ENCODE measurements at places on chromosomes 12 and 14.

DNA sequence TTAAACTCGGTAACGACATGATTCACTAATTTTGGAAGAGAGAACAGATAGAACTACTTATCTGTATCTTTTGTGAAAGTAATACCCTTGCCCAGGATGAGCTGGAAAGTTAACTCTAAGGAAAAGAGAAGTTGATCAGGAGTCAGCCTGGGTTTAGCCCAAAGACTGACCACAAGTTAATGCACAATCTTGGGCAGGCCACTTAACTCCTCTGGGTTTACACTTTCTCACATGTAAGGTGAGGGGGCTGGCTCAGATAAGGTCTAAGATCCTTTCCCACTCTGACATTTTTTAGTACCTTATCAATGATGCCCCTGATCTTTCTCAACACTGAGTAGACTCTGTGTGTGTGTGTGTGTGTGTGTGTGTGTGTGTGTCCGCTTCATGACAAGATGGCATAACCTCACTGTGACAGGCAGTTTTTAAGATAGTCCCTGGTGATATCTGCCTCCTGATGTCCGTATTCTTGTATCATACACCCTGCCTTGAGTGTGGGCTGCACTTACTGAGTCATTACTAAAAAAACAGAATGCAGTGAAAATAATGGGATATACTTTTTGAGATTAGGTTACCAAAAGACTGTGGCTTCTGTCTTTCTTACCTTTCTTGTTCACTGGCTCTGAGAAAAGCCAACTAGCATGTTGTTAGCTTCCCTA, 56.2 kb upstream of the CCDC198 start:
- no peak for DNase-seq

DNA sequence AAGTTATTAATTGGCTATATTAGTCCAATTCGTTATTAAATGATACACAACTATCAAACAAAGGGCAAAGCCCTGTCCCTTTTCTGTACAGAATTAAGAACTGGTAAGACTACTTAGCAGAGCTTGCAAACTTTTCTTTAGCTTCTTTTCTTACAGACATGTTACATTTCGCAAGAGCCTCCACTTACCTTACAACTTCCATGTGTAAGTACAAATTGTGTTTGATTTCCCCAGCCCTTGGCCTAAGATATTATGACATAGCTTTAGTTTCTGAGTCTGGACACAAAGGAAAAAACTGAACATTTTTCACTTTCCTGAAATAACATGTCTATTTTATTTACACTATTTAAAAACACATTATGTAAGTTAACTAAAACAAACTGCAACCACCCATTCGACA, 1.7 kb downstream of the ATF7 start:
- DNase-seq = no peak

DNA sequence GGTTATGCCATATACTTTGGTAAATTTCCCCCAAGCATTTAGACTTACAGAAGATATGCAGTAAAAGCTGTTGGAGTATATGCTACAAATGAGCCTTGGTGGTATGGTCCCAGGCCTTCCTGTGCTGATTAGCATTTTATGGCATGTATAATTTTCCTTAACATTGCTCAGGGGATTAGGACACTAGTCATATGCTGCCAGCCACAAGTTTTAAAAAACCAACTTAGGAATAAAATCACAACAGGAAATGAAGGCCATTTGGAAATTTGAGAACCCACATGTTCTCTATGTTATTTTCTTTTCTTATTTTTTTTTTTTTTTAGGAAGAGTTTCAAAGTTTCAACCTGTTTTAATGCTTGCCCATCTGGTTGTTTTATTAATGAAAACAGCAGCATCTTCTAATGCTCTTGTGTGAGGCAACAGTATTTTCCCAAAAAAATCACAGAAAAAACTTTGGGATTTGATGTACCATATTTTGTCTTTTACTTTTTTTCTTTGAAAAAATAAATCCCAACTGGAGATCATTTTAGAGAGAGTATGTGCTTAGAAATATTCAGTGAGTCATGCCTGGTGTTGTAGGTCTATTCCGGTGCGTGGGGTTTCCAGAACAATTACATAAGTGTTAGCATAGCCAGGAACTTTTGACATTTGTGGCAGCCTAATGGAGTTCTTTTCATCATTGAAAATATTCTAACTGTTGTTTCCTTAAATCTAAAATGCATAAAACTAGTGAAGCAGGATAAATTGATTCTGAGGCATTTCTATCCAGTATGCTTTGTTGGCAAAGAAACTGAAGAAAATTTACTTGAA, 21.7 kb upstream of the DUSP6 start:
- no peak for DNase-seq

DNA sequence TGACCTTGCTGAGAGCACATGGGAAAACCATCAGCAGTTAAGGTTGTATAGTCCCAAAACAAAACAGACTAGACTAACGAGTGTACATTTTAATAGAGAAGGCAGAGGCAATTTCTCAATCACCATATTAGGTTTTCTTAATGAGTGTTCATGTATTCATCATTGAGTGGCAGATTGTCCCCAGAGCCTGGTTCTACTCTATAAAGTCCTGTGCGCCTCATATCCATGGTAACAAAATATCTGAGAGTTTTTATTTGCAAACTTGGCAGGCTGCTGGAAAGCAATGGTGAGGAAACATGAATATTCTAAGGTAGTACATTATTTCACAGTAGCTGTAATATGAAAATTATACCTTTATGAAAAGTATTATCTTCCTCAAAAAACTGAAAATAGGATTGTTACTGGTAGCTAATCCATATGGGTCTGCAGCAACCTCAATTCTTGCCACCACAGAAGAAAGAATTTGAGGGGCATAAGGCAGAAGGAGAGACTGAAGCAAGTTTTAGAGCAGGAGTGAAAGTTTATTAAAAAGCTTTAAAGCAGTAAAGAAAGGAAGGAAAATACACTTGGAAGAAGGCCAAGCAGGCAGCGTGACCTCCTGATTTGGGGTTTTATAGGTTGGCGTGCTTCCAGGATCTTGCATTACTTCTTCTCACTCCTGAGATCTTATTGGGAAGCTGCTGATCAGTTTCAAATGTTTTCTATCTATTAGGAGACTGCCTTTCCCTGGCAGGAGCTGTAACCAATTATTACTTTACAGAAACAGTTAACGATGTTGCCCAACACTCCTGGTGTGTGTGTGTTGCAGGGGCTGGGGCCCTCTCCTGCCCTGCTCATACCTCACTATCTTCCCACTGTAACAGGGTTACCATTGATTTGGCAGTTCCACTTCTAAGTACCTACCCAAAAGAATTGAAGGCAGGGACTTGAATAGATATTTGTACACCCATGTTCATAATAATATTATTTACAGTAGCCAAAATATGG, 154.0 kb upstream of the NUDT4 start:
- DNase-seq = no peak

DNA sequence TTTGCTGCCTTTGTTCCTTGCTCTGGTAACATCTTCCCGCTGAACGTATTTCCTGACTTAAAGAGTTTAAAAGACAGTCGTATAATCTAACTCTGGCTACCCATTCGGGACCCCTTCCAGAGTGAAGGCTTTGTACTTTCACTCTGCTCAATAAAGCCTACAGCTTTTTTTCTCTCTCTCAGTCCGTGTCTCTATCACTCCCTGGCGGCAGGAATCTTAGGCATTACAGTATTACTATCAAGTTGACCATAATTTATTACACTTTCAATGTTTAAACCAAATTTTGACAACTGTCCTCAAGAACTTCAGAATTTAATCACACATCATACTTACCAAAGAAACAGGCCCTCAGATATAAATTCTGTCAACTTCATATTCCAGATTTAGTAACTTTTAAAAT, 967.9 kb downstream of the FSCB start:
- DNase-seq = no peak

- no peak for DNase-seq
Observed at GRCh38 chr12:42757624-42758119, 168.1 kb upstream of the PRICKLE1 start.

DNA sequence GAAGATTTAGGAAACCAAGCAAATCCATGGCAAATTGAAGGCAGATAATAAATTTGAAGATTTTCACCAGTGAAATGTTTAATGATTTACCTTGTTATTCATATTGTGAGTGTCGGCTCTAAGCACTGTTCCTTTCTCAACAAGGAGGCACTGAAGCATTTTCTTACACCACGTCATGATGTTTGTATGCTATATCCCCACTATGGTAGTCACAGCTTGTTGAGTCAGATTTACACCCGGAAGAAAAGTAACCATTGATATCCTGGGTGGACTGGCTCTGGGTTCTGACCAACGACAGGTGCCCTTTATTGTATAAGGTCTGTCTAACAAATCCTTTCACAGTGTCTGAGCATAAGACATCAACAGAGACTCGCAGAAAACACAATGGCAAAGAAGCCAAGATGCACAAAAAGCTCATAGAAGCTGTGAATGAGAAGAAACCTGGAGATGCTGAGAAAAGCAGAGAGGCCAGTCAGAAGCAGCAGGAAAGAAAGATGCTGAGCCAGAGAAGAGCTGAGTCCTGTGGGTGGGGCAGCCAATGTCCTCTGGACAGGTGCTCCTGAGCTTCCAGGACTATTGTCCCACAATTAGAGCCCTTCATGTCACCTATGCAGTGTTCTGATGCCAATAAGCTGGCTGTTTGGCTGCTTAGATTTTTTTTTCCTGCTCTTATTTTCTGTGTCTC, 49.7 kb upstream of the ARHGAP5 start:
- DNase-seq = no peak
